ENCODE measurements at places on chromosomes 13 and 19.

GRCh38 chr13:94210816-94211215, 268.7 kb downstream of the DCT start:
- DNase-seq = no peak

GRCh38 chr13:75135325-75135825, 346.6 kb downstream of the TBC1D4 start:
- no peak for DNase-seq

- no peak for DNase-seq
Measured at GRCh38 chr19:43468354-43469159, 3.1 kb upstream of the LYPD3 start.

GRCh38 chr13:99331881-99332293, 24.7 kb upstream of the GPR183 start:
- no peak for DNase-seq

DNA sequence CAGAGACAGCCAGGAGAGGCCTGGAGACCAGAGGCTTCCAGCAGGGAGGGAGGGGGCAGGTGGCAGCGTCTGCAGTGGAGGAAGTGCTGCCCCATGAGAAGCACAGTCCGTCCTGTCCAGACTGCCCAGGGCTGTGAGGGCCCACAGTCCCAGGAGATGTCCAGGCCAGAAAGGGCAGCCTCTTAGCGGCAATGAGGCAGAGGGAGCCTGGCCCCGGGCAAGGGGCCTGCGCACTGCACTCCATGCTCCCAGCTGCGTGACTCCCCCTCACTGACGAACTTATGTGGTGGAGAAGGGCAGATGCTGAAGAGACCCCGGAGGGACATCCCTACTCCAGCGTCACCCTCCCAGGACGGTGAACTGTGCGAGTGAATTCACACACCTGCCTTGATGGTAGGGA, 115.3 kb downstream of the SOX1 start:
- DNase-seq = no peak
